ENCODE measurements at places on chromosomes 5 and 9.
A peak's percentile ranks its signal among the peaks of the same experiment; 100 is the strongest.

DNA sequence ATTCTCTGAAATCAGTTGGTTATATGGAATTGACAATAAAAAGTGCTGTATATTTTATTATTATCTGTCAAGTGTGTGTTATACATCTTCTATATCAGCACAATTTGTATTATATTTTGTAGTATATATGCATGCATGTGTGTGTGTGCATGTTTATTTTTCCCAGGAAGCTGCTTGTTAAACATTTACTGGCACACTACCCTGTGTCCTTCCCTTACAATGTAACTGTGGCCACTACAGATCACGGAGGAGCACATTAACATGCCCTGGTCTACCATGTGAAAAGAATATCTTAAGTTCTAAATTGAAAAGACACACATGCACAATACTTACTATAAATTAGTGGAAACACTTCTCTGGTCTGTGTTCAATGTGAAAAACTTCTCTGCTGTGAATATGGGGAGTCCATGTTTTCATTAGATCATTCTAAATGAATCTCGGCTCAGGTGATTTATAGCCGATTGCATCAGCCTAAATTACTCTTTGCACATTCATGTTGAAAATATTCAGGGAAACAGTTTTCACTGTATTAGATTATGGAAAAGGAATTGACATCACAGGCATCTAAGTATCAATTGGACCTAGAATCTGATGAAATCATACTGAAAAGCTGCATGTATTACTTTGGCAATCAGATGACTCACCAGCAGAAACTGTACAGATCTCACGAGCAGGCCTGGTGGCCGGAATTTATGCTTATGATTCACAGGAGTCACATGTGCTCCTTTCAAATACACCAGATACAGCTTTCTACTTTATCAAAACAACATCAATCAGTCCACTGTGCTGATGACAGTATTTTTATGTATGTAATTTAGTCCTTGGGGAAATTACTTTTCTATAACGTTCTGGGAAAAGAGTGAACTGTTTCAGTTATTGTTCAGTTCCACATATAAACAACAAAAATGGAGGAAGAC lies 39.4 kb downstream of the LURAP1L start:
- H3K4me3 ChIP-seq, result no peak overlapping the region
- H3K4me1 ChIP-seq, result no peaks in the 10 kb centered on the region
- no peaks in the 10 kb centered on the region for H3K36me3 ChIP-seq
- H3K27me3 ChIP-seq, result no peaks in the 10 kb centered on the region

GRCh38 chr9:81430727-81431126 lies 258.6 kb downstream of the TLE1 start:
- H3K27ac ChIP-seq, result no peak overlapping the region
- no peaks in the 10 kb centered on the region for H3K27me3 ChIP-seq
- no peak overlapping the region for H3K4me3 ChIP-seq
- H3K36me3 ChIP-seq, result no peaks in the 10 kb centered on the region
- no peaks in the 10 kb centered on the region for H3K4me1 ChIP-seq

GRCh38 chr9:4293293-4293941 lies 6.5 kb downstream of the GLIS3 start:
- H3K36me3 ChIP-seq, result no peaks in the 10 kb centered on the region
- H3K27me3 ChIP-seq, result peaks cover 27% of the 10 kb centered on the region
- DNase-seq, result no peak
- H3K4me1 ChIP-seq, result peaks cover 11% of the 10 kb centered on the region
- no peak overlapping the region for H3K4me3 ChIP-seq

- no peak overlapping the region for H3K4me3 ChIP-seq
- no peak overlapping the region for H3K27ac ChIP-seq
- DNase-seq, result no peak
- H3K27me3 ChIP-seq, result no peaks in the 10 kb centered on the region
- H3K4me1 ChIP-seq, result peaks cover 4% of the 10 kb centered on the region
These were observed 62.3 kb downstream of the HABP4 start for GRCh38 chr9:96512240-96512639.

DNA sequence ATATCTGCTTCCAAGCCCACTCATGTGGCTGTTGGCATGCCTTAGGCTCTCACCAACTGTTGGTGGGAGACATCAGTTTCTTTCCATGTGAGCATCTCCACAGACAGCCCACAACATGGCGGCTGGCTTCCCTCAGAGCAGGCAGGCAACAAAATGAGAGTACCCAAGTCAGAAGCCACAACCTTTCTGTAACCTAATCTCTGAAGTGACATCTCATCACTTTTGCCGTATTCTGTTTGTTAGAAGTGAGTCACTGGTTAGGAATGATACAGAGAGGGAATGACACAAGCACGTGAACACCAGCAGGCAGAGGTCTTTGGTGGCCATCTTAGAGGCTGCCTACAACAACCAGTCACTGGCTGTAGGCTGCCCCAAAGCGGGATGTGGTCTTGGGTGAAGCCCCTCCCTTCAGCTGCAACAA lies 88.6 kb upstream of the RASGRF2 start:
- H3K27ac ChIP-seq, result no peak overlapping the region
- H3K4me3 ChIP-seq, result no peak overlapping the region
- no peak for DNase-seq
- no peaks in the 10 kb centered on the region for H3K27me3 ChIP-seq
- H3K4me1 ChIP-seq, result peaks cover 14% of the 10 kb centered on the region

- H3K27me3 ChIP-seq, result peaks cover 5% of the 10 kb centered on the region
- no peak within 1 kb of the TSS for H3K4me3 ChIP-seq
- no peak for DNase-seq
- no peaks in the 10 kb centered on the region for H3K4me1 ChIP-seq
- no peak within 1 kb of the TSS for H3K27ac ChIP-seq
These were observed at the start of gene RGS3 for GRCh38 chr9:113463418-113464285. TSS of gene RGS3 (plus strand) at chr9:113463727. CDS start at chr9:113463803, 76 bp downstream.

DNA sequence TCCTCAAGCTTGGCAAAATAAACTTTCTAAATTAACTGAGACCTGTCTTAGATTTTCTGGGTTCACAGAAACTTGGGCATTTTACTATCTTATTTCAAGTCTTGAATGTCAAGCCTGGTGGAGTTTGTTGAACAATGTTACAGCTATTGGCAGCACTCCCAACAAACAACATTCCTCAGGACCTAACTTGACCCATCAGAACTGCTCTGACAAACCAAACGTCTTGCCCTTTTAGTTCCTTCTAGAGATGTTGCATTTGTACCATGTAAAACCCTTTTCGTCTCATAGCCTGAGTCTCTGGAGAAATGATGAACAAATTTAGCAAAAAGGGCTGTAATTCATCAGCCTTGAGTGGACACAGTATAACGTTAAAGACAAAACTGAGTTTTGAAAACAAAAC lies 51.1 kb downstream of the GNA14 start:
- H3K27ac ChIP-seq, result no peak overlapping the region
- H3K27me3 ChIP-seq, result no peaks in the 10 kb centered on the region
- no peak overlapping the region for H3K4me3 ChIP-seq
- H3K36me3 ChIP-seq, result no peaks in the 10 kb centered on the region

- no peak overlapping the region for H3K27ac ChIP-seq
- DNase-seq, result no peak
- H3K4me3 ChIP-seq, result no peak overlapping the region
These were observed 211.6 kb upstream of the PANK3 start for GRCh38 chr5:168790671-168791250.

GRCh38 chr9:8651846-8652215 lies 852.3 kb upstream of the DMAC1 start:
- H3K4me1 ChIP-seq, result no peaks in the 10 kb centered on the region
- H3K4me3 ChIP-seq, result no peak overlapping the region
- no peak for DNase-seq
- no peaks in the 10 kb centered on the region for H3K36me3 ChIP-seq
- H3K27ac ChIP-seq, result no peak overlapping the region

DNA sequence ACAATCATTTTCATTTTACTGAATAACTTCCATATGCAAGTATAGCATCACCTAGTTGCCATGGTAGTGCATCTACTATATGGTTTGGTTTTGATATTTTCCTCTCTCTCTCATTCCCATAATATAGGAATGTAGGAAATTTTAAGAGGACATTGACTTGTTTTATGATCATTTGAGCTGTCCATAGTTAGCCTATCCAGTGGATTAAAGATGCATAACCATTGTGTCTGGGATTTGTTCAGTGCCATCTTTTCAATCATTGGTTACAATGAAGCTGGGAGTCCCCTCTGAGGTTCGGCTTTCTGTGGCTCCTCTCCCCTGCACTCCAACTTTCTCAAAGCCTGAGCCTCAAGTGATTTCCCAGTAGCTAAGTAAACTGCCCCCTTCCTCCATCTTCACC lies 458.5 kb downstream of the RAB3C start:
- peaks cover 29% of the 10 kb centered on the region for H3K36me3 ChIP-seq
- H3K27ac ChIP-seq, result peak overlapping the region; percentile 60
- peaks cover 29% of the 10 kb centered on the region for H3K4me1 ChIP-seq
- DNase-seq, result no peak
- H3K27me3 ChIP-seq, result peaks cover 5% of the 10 kb centered on the region

DNA sequence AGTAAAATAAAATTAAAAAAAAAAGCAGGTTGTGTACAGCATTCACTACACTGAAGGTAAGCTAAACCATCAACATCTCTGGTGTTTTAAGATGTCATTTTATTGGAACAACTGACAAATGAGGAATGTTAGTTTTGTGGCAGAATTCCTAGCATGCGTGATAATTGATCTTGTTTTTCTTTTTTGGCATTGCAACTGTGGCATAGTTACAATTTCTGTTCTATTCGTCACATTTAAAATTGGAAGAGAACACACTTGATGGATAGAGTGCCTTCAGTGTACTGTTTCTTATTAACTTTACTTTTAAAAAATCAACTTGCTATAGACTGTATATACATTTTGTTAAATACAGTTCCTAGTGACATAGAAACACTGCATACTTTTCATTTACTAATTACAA lies 43.6 kb upstream of the TNFSF15 start:
- H3K27ac ChIP-seq, result no peak overlapping the region
- DNase-seq, result no peak
- H3K4me1 ChIP-seq, result peaks cover 5% of the 10 kb centered on the region
- peaks cover 2% of the 10 kb centered on the region for H3K36me3 ChIP-seq
- no peak overlapping the region for H3K4me3 ChIP-seq
- H3K27me3 ChIP-seq, result peaks cover 3% of the 10 kb centered on the region

DNA sequence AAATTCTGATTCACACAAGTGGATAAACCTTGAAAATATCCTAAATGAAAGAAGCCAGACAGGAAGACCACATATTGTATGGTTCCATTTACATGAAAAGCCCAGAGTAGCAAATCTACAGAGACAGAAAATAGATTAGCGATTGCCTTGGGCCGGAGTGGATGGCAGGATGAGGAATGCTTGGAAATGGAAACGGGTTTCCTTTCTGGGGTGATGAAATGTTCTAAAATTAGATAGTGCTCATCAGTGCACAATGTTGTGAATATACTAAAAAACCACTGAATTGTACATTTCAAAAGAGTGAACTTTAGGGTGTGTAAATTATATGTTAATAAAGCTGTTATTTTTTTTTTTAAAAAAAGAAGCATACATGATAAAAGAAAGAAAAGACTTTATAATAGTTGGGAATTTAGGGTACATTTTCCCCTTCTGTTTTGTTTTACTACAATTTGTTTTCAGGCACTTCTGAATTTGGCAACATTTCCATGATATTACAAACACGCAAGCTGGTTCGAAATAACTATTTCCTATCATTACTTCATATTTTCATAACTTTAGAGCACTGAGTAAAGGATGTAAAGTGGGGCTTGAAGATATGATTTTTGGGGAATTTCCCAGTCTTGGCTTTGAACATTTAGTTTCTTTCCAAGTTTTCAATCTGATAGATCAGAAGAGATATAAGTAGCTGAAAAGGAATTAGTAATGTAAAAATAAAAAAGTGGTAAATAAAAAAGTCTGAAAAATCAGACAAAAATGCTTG lies 23.9 kb downstream of the SLC35A4 start:
- peaks cover 11% of the 10 kb centered on the region for H3K27me3 ChIP-seq
- H3K4me3 ChIP-seq, result no peak overlapping the region
- no peaks in the 10 kb centered on the region for H3K36me3 ChIP-seq
- no peak overlapping the region for H3K27ac ChIP-seq
- H3K4me1 ChIP-seq, result no peaks in the 10 kb centered on the region
- DNase-seq, result no peak

GRCh38 chr5:13860146-13860545 lies 84.3 kb downstream of the DNAH5 start:
- no peak overlapping the region for H3K4me3 ChIP-seq
- H3K4me1 ChIP-seq, result no peaks in the 10 kb centered on the region
- no peaks in the 10 kb centered on the region for H3K36me3 ChIP-seq
- no peaks in the 10 kb centered on the region for H3K27me3 ChIP-seq

- DNase-seq, result peak; percentile 88
- no peaks in the 10 kb centered on the region for H3K27me3 ChIP-seq
- peak overlapping the region; percentile 90 for H3K27ac ChIP-seq
- peak overlapping the region; percentile 46 for H3K4me3 ChIP-seq
- H3K36me3 ChIP-seq, result peaks cover 32% of the 10 kb centered on the region
These were observed 18.5 kb downstream of the AGTPBP1 start for GRCh38 chr9:85723215-85723614.

DNA sequence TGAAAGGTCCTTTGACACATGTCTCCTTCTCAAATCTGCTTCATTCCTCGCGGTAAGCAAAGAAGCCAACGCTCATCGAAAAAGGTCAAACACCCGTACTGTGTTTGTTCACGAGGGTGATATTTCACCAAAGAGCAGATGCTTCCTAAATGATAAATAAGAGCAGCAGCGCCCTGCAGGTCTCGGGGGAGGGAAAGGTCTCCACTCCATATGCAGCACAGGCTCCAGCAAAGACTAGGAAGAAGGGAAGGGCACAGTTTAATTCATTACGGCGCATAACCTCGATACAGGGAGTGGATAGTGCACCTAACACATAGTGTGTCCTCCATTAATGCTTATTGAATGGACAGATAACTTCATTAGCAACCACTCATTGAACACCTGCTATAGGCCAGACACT lies 593.3 kb downstream of the CDK5RAP2 start:
- no peak overlapping the region for H3K4me3 ChIP-seq
- DNase-seq, result no peak
- H3K27ac ChIP-seq, result no peak overlapping the region
- no peaks in the 10 kb centered on the region for H3K36me3 ChIP-seq
- H3K4me1 ChIP-seq, result no peaks in the 10 kb centered on the region

- H3K27me3 ChIP-seq, result no peaks in the 10 kb centered on the region
- DNase-seq, result no peak
- no peaks in the 10 kb centered on the region for H3K4me1 ChIP-seq
- no peak overlapping the region for H3K4me3 ChIP-seq
- no peak overlapping the region for H3K27ac ChIP-seq
- H3K36me3 ChIP-seq, result no peaks in the 10 kb centered on the region
These were observed 379.4 kb upstream of the RORB start for GRCh38 chr9:74117731-74118130.

GRCh38 chr5:60811105-60811504 lies 33.0 kb downstream of the ELOVL7 start:
- no peaks in the 10 kb centered on the region for H3K27me3 ChIP-seq
- DNase-seq, result no peak
- H3K4me3 ChIP-seq, result no peak overlapping the region
- H3K4me1 ChIP-seq, result no peaks in the 10 kb centered on the region
- H3K36me3 ChIP-seq, result no peaks in the 10 kb centered on the region

GRCh38 chr5:2103940-2104339 lies 221.2 kb upstream of the IRX4 start:
- H3K4me1 ChIP-seq, result no peaks in the 10 kb centered on the region
- no peak overlapping the region for H3K27ac ChIP-seq
- no peak for DNase-seq
- no peaks in the 10 kb centered on the region for H3K36me3 ChIP-seq
